ENCODE measurements at places on chromosomes 1 and 21.

GRCh38 chr1:100360790-100361510 is 8.6 kb downstream of the CDC14A start:
- no peak for DNase-seq

- peak; percentile 81 for DNase-seq
Measured at GRCh38 chr1:212488436-212489283, 55.9 kb downstream of the NENF start.

- DNase-seq = no peak
Measured at GRCh38 chr1:188584119-188584518, 1755.4 kb downstream of the PLA2G4A start.

GRCh38 chr1:15968172-15968571 is 7.7 kb downstream of the ZBTB17 start:
- no peak for DNase-seq

- no peak for DNase-seq
Measured at GRCh38 chr1:40270152-40270834, 12.3 kb downstream of the ZMPSTE24 start.

GRCh38 chr21:22225299-22225698 is 1227.1 kb downstream of the NCAM2 start:
- no peak for DNase-seq

DNA sequence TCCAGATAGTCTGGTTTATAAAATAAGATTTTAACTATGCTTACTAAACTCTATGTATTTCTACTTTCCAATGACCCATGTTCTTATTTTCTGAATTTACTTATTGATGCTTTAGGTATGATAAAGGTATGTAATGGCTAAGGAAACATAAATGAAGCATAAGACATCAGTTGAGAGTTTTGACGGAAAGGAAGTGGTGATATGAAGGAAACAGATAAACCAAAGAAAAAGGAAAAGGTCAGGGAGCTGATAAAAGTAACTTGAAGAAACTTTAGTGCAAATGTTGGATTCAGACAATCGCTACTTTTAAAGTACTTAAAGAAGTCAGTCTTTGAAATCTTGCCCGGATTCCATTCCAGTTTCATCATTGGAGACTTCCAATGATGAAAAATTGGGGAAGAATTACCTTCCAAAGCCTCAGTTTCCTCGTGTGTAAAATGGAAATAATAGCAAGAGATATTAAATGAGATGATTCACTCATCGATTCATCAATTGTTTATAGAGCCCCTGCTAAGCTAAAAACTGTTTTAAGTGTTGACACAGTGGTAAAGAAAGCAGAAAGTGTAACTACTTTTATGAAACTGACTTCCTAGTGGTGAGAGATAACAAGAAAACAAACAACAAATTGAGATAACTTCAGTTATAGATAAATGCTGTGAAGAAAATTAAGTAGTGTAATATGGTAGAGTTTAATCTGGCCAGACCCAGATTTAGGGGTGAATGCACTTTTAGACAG is 10.6 kb downstream of the PTPRC start:
- no peak for DNase-seq
